ENCODE measurements at places on chromosomes 13 and 19.
A peak's percentile ranks its signal among the peaks of the same experiment; 100 is the strongest.

- no peak for DNase-seq
These were observed 3.2 kb downstream of the IFNL1 start for GRCh38 chr19:39299404-39299803.

DNA sequence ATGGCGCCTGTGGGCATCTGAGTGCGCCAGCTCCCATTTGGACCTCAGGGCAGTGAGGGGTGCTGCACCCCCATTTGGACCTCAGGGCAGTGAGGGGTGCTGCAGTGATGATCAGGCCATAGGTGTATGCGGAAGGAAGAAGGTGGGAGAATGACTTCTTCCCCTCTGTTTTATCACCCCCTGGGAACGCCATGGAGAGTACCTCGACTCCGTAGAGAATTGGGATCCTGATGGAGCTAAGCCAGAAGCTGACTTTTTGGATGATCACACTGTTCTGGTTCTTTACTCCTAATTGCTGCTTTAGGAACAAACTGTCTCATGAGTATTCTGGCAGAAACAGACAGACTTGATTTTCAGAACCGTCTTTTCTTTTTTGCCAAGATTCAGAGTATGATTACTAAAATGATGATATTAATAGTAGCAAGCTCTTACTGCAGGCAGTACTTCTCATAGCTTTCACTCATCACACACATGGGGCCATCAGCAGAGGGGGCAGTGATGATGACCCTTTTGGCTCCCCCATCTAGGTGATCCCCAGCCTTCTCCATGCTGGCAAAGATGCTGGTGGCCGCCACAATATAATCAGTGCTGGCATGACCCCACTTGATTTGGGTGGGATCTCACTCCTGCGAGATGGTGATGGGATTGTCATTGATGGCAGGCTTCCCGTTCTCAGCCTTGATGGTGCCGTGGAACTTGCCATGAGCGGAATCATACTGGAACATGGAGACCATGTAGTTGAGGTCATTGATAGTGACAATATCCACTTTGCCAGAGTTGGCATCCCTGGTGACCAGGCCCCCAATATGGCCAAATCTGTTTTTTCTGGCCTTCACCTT is 10.3 kb upstream of the UBAC2 start:
- no peak for DNase-seq

- DNase-seq, result no peak
These were observed 3.6 kb downstream of the GJA3 start for GRCh38 chr13:20157151-20157796.

- DNase-seq, result no peak
These were observed 125.3 kb downstream of the KATNAL1 start for GRCh38 chr13:30181888-30182651.

DNA sequence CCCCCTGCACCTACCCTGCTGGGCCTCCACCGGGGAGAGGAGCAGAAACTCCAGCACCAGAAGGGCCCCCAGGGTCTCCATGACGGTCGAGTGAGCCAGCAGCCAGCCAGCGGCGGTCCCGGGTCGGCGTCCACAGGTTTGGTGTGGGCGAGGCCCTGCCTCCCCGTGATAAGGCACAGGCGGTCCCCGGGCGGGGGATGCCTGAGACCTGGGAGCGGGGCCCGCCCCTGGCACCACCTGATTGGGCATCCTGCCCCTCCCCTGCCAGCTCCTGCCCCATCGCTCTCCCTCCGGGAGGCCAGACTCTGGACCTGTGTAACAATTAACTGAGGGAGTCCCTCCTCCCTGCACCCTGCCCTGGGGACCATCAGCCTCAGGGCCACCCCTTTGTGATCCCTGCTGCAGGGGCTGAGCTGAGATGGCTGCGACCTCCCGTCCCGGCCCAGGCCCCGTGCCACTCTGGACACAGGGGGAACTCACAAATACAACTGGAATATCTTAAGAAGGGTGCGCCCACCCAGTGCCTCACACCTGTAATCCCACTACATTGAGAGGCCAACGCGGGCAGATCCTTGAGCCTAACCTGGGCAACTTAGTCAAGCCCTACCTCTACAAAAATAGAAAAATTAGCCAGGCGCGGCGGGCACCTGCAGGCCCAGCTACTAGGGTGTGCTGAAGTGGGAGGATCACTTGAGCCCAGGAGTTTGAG is at the start of gene SMIM24:
SMIM24 (minus strand) TSS at position 143 of the 709 bp plus-strand sequence; CDS start at position 81, 62 bp downstream.
- DNase-seq, result no peak

- DNase-seq, result no peak
These were observed 6.0 kb upstream of the CYP4F12 start for GRCh38 chr19:15666883-15667282.

- no peak for DNase-seq
These were observed 197.1 kb downstream of the OXGR1 start for GRCh38 chr13:96797136-96797535.

- peak; percentile 37 for DNase-seq
These were observed 41.2 kb downstream of the RUBCNL start for GRCh38 chr13:46345866-46346265.

GRCh38 chr19:55578761-55579747 is 1.6 kb downstream of the ZNF579 start:
- no peak for DNase-seq

DNA sequence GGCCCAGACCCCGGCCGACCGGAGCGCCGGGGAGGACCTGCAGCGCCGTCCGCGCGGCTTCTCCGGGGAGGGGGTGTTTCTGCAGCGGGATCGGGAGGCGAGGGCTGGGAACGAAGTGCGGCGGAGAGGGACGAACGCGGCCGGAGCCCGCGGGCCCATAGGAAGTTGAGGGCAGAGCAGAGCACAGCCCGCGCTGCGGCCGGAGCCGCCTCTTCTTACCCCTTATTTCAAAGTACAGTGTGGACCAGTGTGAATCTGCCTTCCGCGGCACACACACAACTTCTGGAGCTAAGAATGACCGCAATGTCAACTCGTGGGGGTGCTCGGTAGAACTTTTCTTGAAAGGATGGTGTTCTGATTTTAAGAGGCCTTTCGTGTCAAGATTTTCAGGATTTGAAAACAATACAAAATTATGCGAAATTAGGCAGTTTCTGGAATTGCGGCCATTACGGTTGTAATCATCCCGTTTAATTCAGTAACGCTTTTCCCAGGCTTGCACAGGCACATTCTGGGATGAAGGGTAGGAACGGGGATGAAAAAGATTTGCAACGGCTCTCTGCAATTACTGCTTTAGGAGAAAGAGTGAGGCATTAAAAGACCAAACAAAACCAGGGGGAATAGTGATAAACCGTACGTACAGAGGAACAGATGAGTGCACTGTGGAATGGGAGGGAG is 821 bp downstream of the TDRD3 start:
- DNase-seq, result peak; percentile 55

GRCh38 chr13:63448692-63449091 is 2033.0 kb upstream of the PCDH20 start:
- no peak for DNase-seq

DNA sequence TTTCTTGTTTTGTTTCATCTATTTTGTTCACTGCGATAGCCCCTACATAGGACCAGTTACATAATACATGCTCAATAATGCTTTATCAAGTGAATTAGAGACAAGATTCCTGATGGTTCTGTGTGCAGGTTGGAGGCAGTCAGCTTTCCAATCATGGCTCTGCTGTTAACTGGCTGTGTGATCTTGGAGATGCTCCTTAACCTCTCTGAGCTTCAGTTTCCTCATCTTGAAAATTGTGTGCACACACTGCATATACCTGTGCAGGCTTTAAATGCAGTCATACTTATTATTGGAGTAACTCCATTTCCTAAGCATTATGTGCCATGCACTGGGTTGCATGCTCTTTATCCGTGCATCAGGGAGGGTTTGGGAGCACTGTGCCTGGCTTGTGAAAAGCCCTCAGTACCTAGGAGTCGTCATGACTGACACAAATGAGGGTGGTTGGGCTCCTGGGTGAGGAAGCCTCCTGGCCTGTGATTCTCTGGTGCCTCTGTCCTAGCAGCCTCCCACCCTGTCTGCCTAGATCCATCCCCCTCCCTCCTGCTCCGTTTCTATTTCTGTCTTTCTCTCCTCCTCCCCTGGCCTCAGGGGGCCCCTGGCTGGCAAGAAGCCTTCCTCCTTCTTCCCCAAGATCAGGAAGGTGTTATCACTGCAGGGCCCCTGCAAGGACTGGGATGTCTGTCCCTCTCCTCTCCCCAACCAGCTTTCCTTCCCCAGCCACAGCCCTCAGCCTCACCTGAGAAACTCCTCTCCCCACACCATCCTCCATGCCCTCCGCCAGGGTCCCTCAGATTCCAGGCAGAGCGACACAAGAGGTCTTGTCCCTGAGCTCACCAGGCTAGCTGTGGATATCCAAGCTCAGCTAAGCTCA is 8.7 kb downstream of the IFNL1 start:
- no peak for DNase-seq

DNA sequence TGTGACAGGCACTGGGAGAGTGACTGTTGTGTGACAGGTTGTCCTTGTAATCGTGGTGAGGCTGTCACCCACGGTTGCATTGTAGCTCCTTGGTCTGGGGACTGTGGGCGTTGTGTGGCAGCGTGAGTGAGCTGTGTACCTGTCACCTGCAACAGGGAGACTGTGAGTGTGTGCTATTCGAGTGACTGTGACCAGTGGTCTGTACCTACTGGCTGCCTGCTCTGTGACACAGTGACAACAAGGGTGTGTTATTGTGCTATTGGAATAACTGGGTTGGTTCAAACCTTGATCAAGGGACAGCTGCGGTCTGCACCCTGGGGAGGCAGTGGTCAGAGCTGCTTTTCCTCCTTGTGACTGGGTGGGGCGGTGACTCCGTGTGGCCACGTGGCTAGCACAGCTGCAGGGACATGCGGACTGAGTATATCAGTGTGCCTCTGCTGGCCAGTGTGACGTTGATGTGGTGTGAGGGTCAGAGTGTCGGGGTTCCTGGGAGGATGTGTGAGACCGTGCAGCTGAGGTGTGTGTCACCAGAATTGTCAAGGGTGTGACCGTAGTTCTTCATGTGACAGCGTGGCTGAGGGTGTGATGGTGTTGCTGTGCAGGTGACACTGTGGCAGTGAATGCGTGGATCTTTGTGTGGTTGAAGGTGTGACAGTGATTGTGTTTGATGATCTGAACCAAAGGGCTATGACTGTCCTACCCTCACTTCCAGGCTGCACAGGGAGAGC is 10.1 kb upstream of the NFIX start:
- no peak for DNase-seq

GRCh38 chr19:19650331-19650730 is 6.9 kb upstream of the GMIP start:
- DNase-seq, result no peak

- no peak for DNase-seq
These were observed 21.0 kb upstream of the TRIM13 start for GRCh38 chr13:49975826-49976225.

DNA sequence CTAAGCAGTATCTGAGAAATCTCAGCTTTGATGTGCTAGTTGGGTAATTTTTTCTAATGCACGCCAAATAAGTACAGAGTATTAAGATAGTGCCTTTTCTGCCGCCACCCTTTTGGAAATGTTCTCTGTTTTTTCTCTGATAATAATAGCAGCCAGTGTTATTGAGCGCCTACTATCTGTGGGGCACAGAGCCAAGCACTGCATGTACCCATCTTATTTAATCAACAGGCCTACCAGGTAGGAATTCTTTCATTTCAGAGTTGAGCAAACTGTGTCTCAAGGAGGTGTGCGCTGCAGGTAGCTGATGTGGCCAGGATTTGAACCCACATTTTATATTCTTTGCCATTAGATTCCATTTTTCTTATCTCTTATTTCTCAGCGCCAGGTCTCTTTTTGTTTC is 1.4 kb downstream of the EPN1 start:
- DNase-seq, result no peak

DNA sequence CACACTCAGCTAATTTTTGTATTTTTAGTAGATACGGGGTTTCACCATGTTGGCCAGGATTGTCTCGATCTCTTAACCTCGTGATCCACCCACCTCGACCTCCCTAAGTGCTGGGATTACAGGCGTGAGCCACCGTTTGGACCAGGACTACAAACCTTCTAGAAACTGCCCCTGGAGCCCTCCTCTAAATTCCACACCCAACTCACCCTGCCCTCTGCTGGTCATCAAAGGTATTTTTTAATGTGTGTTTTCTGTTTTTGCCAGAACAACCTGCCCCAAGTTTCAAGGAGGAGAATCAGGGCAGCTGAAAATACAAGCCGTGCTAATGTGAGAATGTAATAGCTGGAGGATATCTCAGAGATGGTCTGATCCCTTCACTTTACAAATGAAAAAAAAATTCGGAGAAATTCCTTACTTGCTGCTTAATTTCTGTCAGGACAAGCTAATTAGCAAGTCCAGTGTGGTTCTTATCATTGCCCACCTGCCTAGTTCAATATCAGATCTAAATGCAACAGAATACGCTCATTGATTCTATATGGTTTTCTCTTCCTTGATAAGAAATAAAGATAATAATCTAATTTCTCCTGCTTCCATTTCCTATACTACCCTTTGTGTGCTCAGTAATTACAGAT is 4.1 kb downstream of the ATP8A2 start:
- DNase-seq, result peak; percentile 33

DNA sequence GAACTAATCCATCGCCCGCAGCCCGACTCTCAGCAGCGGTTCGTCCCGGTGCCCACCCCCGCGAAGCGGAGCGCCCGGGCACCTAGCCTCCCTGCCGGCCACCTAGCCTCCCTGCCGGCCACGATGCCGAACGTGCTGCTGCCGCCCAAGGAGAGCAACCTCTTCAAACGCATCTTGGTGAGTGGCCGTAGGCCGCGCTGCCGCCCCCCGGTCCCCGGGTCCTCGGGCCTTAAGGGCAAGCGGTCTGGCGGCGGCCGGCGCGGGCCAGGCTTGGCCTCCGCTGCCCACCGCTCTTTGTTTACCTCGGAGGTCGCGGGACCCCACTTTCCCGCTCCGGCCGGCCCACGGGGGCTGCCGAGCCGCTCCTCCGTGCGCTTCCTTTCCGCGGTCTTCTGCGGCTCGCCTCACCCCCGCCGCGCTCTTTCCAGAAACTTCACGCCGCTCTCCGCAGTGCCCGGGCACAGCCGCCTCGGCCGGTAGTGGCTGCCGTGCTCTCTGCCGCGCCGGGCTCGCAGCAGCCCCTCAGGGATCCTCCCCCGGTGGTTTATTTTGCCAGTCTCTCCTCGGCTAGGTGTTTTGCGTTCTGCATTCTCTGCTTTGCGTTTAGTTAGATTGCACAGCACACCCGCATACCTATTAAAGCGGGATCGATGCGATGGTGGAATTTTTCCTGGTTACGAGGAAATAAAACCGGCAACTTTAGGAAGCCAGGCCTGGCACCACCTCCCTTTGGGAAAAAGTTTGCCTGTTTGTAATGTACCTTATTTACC is 524 bp downstream of the NAA16 start:
- peak; percentile 20 for DNase-seq

DNA sequence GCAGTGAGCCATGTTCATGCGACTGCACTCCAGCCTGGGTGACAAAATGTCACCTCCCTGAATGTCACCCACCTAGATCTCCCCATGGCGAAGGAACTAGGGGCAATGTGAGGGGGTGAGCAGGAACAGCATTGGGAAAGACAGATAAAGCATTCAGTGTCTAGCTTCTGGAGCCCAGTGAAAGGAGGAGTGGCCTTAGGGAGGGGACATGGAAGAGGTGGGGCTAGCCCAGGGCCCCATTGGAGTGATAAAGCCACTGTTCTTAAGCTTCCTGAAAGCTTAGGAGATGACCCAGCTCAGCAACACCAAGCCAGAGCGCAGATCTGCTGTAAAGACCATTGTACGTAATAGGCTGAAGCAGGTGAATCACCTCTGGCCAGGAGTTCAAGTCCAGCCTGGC is 13.0 kb upstream of the KCNN1 start:
- DNase-seq, result no peak
